Endothelial cell of coronary artery (primary cell): ENCODE measurements at places on chromosomes 12 and 14. TPM values are rescaled to one million over a fixed set of nuclear protein-coding genes. Genes with fewer than 3 reads are reported as not detected.

Gene OR4L1
- not detected in 2 replicates for total RNA-seq

Gene FGF6
- total RNA-seq = not detected in 2 replicates

Gene CDKL1
- 13.1 and 14.5 TPM in 2 replicates for total RNA-seq

Gene LRRC10
- total RNA-seq = not detected in 2 replicates
